Stimulated activated CD4-positive, alpha-beta T cell treated with anti-CD3 and anti-CD28 coated beads, Interleukin-1b, Interleukin-23, amount 100 ng/mL, for 24 hours (primary cell): ENCODE measurements at places on chromosomes 2 and 18.

DNA sequence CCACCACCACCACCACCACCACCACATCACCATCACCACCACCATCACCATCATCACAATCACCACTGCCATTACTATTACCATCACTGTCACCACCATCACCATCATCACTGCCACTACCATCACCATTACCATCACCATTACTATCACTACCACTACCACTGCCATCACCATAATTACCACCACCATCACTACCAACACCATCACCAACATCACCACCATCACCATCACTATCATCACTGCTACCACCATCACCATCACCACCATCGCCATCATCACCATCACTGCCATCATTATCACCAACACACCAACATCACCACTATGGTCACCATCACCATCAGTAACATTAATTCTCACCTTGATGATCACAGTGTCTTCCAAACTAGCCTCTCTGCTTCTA is 291.4 kb downstream of the TGIF1 start:
- no peak for DNase-seq

GRCh38 chr2:105744909-105745853 is at the start of gene NCK2:
Gene NCK2 (plus strand): TSS chr2:105744912. CDS start chr2:105855064, 110,152 bp downstream.
- no peak for DNase-seq

- no peak for DNase-seq
Observed at GRCh38 chr2:1586251-1586922, 157.9 kb downstream of the PXDN start.

DNA sequence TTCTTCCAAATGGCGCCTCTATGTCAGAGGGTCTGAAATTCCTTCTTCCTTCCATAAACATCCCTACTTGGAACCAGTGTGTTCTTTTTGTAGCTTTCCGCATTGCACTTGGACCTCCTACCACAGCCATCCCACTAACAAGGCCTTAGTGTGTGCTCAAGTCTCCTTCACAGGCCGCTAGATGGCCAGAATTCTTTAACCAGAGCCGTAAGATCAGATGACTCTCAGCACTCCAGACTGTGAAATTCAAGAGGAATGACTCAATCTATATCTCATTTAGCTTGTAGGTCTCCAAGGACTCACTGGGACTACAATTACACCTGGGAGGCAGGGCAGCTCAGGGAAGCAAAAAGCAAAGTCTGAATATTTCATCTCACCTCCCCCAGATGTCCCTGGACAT is 298.9 kb downstream of the EIPR1 start:
- no peak for DNase-seq

DNA sequence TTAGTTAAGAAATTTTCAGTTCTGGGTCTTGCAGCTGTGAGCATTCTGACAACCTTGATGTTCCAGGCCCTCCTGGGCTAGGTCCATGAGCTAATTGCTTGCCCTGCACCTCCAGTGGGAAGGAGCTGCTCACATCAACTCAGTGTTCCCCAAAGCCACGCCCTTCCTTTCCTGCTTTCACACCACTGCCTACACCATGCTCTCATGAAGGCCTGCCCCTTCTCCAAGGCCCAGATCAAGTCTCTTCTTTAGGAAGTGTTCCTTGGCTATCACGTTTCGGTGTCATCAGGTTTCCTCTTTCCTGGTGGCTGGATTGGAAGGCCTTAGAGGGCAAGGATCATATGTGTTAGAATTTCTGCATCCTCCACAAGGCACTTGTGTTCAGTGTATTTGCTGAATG is 18.8 kb downstream of the TMEM127 start:
- DNase-seq, result no peak

DNA sequence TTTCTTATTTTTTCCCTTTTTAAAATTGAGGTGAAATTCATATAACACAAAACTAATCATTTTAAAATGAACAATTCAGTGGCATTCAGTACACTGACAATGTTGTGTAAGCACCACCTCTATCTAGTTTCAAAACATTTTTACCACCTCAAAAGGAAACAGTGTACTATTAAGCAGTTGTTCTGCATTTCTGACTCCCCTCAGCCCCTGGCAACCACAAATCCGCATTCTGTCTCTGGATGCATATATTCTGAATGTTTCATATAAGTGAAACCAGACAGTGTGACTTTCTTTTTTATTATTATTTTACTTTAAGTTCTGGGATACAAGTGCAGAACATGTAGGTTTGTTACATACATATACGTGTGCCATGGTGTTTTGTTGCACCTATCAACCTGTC is 19.2 kb upstream of the TANK start:
- no peak for DNase-seq

- no peak for DNase-seq
Observed at GRCh38 chr2:133523406-133523805, 44.9 kb downstream of the NCKAP5 start.
